ENCODE measurements at places on chromosomes 16 and 17. TPM values are rescaled to one million over a fixed set of nuclear protein-coding genes. Genes with fewer than 3 reads are reported as not detected.

Gene ASPA
- not detected for total RNA-seq

Gene WFDC1
- total RNA-seq: not detected

Gene SLC47A1
- total RNA-seq: 0.25 TPM

Gene PABPN1L
- total RNA-seq: not detected

Gene ST3GAL2
- total RNA-seq: 27.5 TPM

Gene ADORA2B
- total RNA-seq: 0.25 TPM

Gene ELMO3
- 10.1 TPM for total RNA-seq

- no peak for DNase-seq
These were observed 269.6 kb upstream of the RPL38 start for GRCh38 chr17:73933871-73934270.

- no peak for DNase-seq
These were observed 36.1 kb downstream of the GPATCH8 start for GRCh38 chr17:44467108-44467507.

DNA sequence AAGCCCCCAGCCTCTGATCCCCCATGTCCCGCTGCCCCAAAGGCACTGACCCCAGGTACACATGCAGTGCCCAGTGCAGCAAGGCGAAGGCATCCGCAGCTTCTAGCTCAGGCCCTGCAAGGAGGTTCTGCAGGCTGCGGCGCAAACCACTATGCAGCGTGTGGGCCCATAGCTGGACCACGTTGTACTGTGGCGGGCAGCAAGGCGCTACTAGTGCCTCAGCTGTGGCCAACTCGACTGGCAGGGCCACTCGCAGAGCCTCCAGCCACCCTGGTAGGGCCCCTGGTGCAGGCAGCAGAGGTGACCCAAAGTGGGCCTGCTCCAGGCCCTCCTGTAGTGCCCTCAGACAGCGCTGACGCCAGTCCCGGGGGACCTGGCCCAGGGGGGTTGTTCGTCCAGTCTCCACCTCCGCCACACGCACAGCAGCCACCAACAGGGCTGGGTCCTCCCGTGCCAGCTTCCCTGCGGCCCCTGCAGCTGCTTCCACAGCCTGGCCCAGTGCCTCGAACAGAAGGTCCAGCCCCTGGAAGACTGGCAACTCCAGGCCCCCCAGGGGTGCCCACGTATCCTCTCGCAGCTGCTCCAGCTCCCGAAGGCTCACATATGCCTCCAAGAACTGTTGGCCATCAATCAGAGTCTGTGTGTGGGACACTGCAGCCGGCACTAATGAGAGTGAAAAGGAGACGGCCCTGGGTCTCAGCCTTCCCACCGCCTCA lies 2.6 kb downstream of the EXOC3L1 start:
- no peak for DNase-seq

DNA sequence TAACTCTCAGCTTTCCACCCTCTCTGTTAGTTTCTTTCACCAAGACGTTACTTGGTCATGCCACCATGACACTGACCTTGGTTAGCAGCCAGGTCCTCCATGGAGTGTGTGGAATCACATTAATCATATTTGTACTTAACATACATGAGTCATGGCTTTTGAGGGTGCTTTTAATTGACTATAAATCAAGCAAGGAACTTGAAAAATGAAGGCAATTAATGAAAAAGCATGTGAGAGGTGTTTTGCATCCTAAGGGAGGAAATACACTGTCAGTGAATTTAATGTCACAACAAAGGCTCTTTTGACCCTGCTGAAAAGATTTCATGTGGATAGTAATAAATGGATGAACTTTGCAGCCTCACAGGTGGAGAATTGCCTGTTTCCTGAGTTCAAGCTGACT lies 240.7 kb downstream of the CDH13 start:
- DNase-seq: no peak

DNA sequence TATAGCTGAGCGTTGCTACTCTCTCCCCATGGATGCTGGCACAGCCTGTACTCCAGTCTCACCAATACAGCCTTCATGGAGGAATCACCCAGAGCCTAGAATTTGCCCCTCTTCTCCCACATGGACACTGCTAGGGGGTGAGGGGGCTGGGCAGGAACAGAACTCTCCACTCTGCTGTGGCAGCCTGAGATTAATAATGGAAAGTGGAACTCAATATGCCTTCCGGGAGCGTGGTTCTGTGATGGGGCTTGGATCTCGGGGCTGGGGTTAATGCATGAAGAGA lies 1.2 kb downstream of the SLC9A5 start:
- DNase-seq: no peak

DNA sequence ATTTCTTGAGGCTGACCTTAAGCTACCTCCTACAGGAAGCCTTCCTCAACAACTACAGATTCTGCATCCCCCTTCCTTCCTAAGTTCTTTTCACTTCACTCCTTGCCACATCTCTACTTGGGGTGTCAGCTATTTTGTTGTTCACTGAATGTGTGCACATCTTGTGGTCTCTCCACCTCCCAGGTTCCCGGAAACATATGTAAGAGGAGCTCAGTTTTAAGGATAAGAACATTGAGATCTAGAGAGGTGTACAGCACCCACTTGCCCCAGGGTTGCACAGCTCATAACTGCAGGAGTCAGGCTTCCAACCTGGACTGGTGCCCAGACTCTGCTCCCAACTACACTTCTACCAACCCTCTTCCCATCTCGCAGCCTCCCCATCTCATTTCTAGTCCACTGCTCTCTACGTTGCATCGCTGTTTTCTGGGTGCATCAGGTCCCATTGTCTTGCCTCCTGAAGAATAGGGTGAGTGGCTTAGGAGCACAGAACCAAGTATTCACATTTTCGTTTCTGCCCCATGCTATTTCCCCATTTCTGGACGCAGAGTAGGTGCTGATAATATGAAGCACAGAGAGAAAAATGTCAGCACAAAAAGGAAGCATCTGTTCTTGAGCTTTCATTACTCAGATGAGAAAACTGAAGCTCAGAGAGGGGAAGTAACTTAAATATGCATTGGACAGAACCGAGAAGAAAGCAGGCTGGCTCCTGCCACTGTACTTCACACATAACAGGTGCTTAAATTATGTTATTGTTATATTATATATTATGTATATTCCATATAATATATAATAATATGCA lies 292.0 kb upstream of the CCL2 start:
- DNase-seq: no peak

- DNase-seq: no peak
These were observed 8.3 kb upstream of the HOXB2 start for GRCh38 chr17:48553190-48553547.

GRCh38 chr17:45935197-45935709 lies 40.9 kb downstream of the MAPT start:
- DNase-seq: no peak

DNA sequence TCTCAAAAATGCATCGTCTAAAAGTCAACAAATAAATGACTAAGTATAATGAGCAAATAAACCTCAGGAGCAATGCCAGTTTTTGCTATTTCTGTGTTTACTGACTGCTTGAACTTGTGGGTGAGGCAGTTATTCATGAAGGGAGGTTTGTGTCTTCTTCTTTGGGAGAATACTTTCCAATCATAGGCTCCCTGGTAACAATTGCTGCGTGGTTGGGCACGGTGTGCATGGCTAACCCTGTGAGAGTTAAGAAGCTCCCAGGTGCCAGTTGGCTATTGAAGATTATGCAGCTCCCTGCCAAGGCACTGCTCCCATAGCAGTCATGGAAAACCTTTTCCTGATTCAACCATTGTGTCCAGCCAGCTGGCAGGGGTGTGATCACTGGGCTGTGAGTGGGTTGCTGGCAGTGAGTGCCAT lies 775.9 kb upstream of the GOT2 start:
- DNase-seq: no peak

DNA sequence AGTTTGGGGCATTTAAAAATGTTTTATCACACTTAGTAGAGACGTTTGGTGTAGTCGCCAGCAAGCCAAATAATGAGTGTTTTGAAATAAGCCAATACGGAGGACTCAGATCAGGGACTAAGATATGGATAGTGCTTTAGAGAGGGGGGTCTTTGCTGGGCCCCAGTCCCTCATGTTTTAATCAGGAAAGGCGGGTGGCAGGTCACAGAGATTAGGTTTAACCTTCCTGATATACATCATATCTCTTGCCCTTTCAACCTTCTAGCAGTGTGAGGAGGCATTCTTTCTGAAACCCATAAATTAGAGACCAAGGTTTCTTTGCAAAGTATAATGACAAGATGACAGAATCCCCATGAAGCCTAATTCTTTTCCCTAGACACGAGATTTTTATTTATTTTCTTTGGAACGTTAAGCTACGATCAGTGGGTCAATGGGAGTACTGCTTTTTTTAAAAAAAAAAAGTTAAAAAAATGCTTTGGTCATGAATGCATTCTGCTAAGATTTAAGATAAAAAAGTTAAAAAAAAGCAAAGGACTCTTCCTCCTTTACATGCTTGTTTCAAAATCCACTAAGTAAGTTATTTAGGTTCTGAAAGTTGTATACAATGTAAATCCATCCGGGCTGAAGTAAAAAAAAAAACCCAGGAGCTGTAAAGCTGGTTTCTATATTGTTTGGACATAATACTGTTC lies 572.1 kb upstream of the SALL1 start:
- no peak for DNase-seq

DNA sequence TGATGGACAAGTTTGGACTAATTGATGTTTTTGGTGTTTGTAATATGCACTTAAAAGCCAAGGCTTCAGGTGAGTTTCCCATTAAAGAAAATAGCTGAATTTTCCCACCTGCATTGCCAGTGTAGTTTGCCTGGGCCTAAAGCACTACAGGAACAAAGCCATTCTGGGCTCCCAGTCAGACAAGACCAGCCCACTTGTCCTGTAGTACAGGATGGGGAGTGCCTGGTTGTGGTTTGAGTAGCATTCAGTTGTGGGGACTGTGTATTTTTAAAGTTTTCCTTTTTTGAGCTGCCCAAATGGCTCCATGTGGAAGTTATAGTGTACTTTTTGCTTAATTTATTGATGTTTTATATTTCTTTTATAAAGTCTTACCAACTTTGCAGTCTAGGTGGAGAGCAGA lies 91.7 kb downstream of the TANGO6 start:
- DNase-seq: no peak

GRCh38 chr16:55494994-55495421 lies 13.9 kb upstream of the LPCAT2 start:
- DNase-seq: no peak

DNA sequence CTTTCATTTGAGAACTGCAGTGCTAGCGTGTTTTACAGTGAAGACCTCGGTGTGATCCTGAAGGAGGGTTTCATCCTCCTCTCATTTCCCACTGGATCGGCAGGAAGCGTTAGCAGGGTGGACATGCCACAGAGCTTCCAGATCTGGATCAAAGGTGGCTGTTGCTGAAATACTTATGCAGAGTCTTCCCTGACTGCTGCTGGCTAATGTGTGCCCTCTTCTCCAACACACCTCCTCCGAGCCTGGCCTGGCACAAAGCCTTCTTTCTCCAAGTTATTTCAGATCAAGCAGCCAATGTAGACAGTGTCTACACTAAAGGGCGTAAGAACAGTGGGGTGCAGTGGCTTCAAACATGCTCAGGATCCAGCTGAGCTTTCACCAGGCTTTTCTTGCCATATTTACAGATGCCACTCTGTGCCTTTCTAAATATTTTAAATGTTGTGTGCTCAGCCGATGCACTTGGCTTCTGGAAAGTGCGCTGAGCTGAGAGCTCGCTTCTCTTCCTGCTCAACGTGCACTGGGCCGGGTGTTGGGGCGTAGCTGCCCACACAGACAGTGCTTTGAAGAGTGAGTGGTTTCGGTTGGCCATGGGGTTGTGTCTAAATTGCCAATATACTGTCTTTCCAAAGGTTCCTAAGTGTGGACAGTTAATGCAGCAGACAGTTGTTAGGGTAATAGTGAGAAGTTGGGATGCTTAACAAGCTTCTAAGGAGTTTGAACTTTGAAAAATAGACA lies 2.1 kb downstream of the ZNF750 start:
- DNase-seq: no peak

- DNase-seq: no peak
These were observed 1.2 kb downstream of the GNG13 start for GRCh38 chr16:799111-799947.

DNA sequence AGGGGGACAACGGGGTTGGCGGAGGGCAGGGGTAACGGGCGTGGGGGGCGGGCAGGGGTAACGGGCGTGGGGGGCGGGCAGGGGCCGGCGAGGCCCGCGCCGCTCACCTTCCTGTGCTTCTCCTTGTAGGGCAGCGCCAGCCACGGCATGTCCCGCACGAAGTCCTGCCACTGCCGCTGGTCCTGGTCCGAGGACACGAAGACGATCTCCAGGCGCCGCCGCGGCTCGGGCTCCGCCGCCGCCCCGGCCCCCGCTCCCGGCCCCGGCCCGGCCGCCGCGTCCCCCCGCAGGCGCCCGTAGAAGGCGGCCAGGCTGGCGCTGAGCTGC lies 401 bp downstream of the NXN start:
- no peak for DNase-seq

GRCh38 chr17:8060274-8060673 lies 21.4 kb downstream of the ALOX15B start:
- DNase-seq: peak; percentile 54

- DNase-seq: no peak
These were observed 213.1 kb downstream of the SEC14L1 start for GRCh38 chr17:77353684-77354419.

GRCh38 chr17:48547808-48548522 lies 3.1 kb upstream of the HOXB2 start:
- peak; percentile 34 for DNase-seq

DNA sequence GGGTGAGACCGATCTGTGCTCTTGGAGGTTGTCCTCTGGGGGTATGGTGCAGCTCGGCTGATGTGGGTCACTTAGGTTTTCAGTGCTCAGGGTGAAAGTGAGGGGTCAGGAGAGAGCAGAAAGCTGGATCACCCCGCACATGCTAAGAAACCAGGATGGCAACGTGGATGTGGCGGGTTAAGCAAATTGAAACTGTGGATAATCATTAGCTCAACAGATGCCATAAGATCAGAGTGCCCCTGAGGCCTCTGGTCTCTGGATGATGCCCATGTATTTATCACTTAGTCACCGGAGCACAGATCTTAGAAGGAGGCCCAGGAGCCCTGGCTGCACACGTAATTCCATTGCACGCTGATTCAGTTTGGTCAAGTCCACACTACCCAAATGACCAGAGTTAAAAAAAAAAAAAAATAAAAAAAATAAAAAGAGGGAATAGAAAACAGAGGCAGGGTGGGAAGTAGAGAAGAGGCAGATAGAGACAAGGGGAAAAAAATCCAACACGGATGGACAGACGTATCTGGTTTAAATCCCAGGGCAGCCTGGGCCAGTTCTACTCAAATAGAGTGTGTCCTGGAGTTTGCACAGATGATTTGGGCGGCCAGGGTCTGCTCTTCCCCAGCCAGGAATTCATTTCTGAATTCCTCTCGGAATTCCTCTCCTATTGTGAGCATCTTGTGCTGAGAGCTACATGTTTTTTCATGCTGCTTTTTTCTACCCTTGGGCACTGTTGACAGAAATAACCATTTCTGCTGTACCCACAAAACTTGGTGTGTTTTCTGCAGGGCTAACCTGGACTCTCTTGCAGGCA lies 378.3 kb downstream of the CPPED1 start:
- DNase-seq: no peak

DNA sequence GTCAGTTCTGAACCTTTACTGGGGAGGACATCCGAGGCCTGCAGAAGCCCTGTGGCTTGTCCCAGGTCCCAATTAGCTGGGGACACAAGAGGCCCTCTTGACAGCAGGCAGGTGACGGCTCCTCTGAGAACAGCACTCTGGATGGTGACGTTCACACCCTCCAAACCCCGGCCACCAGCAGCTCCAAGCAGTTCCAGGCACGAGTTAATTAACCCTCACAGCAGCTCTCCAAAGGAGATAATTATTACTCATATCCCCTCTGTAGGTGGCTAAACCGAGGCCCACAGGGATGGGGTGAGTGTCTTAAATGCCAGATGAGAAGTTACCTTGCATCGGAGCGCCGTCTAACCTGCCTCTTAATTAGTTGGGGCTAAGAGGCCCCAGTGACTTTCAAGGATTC lies 168.9 kb upstream of the CIBAR2 start:
- no peak for DNase-seq
